HS-27A (cell line): ENCODE measurements at places on chromosomes 12 and 14.

GRCh38 chr12:65016881-65017650 lies 104.0 kb downstream of the WIF1 start:
- DNase-seq: no peak

- DNase-seq: no peak
Measured at GRCh38 chr12:25472453-25472852, 80.6 kb downstream of the LMNTD1 start.

DNA sequence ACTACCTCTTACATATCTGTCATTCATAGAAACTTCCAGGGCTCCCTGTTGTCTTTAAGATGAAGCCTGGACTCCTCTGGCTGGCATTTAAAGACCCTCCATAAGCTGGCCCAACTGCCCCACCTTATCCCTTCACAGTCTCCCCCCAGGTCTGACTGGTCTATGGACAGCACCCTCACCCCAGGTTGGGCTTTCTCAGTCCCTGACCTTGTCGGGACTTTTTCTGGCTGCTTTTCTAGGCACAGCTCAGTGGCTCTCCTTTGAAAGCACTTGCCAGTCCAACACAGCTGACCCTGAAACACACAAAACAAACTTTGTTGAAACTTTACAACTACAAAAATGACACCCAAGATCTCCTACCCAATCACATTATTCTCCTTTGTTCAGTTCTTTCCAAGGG lies 13.9 kb upstream of the MYH7 start:
- no peak for DNase-seq

DNA sequence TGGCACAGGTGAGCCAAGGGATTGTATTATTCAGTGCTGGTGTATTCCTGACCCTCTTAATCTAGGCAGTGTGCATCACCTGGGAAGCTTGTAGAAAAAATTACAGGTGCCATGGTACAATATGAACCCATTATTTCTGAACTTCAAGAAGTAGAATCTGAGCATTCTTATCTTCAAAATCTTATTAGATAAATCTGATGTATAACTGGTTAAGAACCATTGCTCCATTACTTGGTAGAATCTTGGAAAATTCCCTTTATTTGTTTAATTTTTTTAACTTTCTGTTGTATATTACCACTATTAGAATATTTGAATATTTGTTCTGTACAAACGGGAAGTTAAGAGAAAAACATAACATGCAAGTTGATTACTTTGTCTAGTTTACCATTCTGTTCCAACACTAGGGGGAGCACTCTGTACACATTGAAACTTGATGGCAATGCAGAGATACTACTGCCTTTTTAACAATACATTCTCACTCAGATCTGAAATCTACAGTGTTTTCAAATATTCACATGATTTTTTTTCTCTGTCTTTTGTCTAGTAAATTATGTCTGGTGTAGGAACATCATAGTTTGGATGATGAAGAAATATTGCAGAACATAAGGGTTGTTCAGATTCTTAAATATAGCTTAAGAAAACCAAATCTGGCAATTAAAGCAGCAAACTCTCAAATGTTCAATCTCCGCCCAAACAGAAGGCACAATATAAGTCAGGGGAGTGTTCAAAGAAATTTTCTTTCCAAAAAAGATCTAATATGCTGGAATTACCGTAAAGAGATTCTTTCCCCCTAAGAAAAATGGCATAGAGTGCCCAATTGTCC lies 196.6 kb downstream of the PCNX1 start:
- peak; percentile 22 for DNase-seq

GRCh38 chr12:116490471-116490870 lies 68.7 kb upstream of the MAP1LC3B2 start:
- DNase-seq: no peak

- DNase-seq: no peak
Measured at GRCh38 chr12:100077367-100077766, 65.3 kb downstream of the BLTP3B start.

DNA sequence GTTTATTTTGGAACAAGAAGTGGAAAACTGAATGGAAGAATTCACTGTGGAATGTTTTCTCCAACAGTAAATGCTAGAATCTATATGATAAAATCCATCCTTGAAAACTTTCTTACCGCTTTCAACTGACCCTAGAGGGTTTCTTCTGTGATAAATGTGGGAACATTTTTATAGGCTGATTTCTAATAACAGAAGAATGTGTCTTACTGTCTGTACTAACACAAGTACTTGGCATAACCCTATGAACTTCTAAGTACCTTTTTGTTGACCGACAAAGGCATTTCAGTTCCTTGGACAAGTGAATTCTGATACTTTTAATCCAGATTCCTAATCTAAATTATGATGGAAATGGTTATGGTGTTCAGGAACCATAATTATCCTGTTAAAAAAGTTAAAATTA lies 1109.7 kb upstream of the FLRT2 start:
- no peak for DNase-seq

GRCh38 chr12:11812586-11813437 lies 163.3 kb downstream of the ETV6 start:
- no peak for DNase-seq

- no peak for DNase-seq
Measured at GRCh38 chr14:93832081-93832480, 43.8 kb upstream of the PRIMA1 start.
